ENCODE measurements at places on chromosomes 5 and 9.

DNA sequence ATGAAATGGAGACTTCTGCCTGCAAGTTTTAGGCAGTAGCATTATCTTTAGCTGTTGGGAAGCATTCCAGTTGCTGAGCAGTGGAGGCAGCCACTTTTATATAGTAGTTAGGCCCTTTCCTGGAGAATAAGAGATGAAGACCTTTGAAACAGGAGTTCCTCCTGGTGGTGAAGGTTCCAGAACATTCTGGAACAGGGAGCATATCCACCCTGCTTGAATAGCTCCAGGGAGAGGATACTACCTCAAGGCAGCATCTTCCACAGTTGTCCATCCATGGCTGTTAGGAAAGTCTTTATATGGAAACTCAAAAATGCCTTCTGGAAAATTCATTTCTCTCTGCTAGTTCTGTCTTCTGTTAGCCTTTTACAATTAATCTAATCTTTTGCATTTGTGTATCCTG, 3.0 kb downstream of the ASPN start:
- no peak for DNase-seq

- DNase-seq = no peak
These were observed 84.8 kb downstream of the CD180 start for GRCh38 chr5:67111779-67112178.

- no peak for DNase-seq
These were observed 26.4 kb downstream of the C9orf43 start for GRCh38 chr9:113436728-113437515.

DNA sequence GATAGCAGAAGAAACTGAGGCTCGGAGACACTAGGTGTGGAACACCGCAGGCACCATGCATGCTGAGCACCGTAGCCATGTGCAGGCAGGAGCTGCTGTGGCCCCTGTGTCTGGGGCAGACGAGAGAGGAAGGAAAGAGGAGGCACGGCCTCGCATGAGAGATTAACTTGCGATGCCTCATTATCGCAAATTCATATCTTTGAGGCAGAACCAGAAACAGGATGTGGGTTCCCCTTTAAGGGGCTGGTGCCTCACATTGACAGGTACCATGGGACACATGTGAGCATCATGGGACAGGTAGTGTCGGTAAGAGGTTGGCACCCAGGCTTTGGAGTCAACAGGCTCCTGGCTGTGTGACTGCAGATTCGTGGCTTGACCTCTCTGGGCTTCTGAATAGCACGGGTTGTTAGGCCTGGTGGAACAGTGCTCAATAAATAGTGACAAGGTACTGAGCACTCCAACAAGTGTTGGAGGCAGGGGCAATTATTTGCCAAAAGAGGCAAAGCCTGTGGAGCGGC, 40.8 kb downstream of the NAIF1 start:
- DNase-seq = peak; percentile 37

GRCh38 chr9:109011231-109011671, 2.0 kb downstream of the CTNNAL1 start:
- no peak for DNase-seq

DNA sequence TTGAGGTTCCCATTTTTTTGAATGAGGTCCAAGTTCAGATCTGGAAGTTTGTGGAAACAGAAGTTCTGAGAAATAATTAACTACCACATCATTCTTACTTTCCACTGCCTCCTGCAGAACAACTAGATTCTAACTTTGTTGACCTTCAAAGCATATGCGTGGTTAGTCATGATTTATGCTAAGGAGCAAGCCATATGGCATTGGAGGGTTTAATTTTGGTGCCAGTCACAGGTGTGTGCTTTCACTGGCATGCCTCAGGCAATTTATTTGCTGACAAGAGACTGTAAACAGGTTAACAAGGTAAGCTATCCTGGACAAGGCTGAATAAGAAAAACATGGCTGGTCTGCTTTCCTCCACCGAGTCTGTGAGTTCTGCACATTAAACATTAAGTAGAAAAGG, 31.5 kb downstream of the HMHB1 start:
- DNase-seq = no peak

DNA sequence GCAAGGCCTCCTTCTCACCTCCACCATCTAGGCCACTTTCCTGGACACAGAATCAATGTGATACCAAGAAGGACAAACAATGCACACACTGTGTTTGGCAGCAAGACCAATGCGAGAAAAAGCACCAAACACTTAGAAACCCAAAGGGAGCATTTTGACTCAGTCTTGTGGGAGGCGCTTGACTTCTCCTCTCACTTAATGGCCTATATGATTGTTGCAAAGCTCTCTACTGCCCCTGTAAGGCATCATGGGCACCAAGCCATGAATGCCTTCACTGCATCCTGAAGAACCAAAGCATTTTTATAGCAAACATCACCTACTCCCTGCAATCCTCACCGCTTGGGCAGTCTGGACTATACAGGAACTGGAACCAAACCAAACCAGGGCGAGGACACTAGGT, 57.5 kb downstream of the CDH6 start:
- no peak for DNase-seq

DNA sequence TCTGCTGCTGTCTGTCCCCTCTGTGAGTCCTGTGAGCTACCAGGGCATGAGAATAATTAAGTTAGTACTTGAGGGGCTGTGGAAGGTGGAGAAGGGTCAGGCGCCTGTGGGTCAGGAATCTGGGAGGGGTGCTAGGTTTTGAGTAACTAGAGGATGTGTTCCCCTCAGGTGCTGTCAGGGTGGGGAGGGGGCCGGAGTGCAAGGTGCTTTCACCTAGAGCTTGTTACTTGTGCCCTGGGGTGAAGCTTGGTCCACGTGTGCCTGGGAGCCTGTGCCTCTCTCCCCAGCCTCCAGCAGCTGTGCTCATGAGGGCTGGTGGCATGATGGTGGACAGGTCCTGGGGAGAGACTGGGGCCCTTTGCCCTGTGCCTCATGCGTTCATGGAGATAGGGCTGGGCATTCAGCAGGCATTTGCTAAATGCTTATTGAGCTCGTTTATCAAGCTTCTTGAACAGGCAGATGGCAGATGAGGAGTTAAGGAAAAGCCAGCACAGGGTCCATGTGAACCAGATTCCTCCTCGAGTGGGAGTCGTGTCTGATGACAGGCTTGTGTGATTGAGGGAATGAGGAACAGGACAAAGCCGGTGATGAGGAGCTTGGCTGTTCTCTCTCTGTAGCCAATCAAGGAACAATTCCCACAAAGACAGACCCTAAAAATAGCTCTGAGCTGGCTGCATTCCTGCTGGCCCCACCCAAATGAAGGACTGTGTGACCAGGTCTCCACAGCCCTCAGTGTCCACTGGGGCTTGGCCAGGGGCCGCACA, 40.9 kb downstream of the CACNA1B start:
- no peak for DNase-seq

- DNase-seq = no peak
These were observed 288.5 kb downstream of the MEF2C start for GRCh38 chr5:88594441-88594840.

All from activated naive CD8-positive, alpha-beta T cell treated with anti-CD3 and anti-CD28 coated beads, Interleukin-2, amount 50 U/mL, for 16 hours (primary cell).